ENCODE measurements at places on chromosomes 4 and X.
A peak's percentile ranks its signal among the peaks of the same experiment; 100 is the strongest.

GRCh38 chr4:73221734-73222133 is 36.9 kb downstream of the ANKRD17 start:
- DNase-seq = peak; percentile 8

- DNase-seq = no peak
Observed at GRCh38 chr4:82419451-82419850, 10.8 kb downstream of the HNRNPDL start.

DNA sequence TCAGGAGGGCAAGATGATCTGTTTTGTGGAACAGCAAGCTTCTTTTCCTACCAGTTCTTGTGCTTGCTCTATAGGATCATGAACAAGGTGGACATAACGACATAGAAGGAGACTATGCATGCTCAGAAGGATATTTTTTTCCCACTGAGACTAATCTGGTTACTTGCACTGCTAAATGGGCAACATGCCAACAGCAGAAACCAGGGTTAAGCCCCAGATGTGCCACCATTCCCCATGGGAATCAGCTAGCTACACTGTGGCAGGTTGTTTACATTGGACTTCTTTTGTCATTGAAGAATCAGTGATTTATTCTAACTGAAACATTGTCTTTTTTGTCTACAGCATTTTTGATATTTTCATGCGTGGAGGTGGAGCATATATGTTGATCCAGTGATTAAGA is 165.6 kb downstream of the C4orf33 start:
- no peak for DNase-seq

- DNase-seq = peak; percentile 35
Observed at GRCh38 chrX:151713849-151714248, 2.0 kb upstream of the FATE1 start.

- DNase-seq = no peak
Observed at GRCh38 chr4:73676861-73677323, 56.7 kb upstream of the RASSF6 start.

DNA sequence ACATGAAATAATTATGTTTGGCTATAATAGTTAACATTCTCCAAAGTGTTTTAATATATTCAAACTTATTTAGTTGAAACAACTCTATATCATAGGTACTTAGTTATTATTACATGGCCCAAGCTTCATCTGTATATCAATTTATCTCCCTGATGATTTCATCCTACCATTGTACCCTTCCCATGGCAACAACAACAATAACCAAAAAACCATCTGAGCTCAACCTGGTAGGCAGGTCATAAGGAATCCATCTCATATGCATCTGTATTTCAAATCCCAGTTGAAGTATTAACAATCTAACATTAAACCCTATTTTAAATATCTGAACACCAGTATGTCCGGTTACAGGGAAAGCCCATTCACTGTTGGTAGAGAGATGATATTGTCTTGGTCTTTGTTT is 33.1 kb upstream of the SLC7A11 start:
- no peak for DNase-seq

- DNase-seq = no peak
Observed at GRCh38 chrX:139920316-139920715, 12.5 kb downstream of the ATP11C start.
